Kasumi-1 (cell line): ENCODE measurements at places on chromosomes 16 and 17.

DNA sequence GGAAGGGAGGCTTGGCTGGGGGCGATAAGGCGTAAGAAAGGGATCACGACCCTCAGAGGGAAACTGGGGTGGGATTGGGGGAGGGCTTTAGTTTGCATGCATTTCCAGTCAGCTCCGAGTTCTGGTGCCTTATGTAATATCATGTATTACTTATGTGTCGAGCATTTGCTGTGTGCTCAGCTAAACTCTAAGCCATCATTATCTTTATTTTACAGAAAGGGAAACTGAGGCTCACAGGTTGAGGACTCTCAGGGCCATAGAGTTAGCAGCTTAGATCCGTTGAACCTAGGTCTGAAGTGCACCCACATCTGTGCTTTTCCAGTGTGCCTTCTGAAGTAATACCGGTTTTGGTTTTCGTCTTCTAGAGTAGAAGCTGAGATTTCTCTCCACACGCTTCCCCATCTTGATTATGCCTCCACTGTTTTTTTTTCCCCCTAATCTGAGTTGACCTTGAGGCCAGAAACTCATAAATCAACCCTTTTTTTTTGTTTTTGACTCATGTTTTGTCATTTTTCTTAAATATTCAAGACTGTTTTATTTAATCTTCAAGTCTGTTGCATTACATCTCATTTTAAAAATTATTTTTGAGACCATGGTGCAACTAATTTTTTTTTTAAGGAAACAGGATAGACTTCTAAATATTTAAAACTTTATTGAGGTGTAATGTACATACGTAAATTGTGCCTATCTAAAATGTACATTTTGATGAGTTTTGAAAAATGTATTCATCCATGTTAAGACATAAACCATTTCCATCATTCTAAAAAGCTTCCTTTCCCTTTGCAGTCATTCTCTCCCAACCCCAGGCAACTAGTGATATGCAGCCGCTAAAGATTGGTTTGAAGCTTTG lies 741 bp downstream of the CYB5B start:
- DNase-seq, result no peak

DNA sequence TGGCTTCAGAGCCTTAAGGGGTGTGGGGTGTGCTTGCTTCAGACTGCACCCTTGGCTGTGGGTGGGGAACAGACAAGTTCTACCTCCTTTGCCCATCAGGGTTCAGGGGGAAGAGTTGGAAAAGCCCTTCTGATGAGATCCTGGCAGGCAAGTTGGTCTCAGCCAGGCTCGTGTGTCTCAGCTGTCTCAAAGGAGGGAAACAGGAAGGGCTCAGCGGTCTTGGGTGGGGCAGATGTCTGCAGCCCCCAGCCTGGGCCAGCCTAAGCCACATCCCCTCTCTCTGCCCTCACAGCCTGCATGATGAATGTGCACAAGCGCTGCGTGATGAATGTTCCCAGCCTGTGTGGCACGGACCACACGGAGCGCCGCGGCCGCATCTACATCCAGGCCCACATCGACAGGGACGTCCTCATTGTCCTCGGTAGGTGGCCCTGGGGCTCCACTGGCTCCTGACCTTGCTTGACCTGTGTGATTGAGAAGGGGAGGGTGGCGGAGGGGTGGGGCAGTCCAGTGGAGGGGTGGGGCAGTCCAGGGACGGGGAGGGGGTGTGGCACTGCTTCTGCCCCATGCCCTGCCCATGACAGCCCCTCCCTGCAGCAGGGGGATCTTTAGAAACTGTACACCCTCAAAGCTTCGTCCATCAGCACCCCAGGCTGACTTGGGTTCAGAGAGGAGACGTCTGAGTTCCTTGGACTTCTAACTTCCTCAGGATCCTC lies 199.5 kb downstream of the PRKCB start:
- no peak for DNase-seq

DNA sequence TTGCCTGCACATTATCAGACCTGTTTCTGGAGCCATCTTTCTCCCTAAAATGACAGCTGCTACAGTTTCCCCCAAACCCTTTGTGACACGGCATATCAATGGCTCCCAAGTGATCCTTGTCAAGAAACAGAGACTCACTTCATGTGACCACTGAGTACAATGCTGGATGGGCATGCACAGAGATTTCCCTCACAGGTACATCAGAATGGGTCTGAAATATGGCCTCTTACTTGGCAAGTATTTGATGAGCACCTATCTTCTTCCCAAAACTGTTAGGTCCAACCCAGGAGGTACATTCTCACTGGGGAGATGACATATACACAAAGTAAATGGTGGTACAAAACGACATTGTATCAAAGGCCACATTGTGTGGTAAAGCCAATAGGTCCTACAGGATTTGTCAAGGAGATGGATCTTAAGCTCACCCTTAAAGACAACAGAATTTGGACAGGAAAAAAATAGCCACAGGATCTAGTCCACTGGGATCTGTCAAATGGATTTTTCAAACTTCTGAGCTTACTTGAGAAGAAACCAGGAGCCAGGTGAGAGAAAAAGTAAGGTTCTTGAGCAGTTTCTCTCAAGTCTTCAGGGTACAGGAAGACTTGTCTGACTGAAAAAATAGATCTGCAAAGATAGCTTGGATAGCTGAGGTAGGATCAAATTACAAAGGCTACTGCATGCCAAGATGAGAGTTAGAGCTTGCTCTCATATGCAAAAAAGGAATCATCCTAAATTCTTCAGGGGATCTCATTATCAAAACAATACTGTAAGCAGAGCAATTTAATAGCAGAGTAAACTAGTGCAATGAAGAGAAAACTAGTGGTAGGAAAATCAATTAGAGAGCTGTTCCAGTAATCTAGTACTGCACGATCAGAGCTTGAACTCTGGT lies 28.8 kb downstream of the RNF43 start:
- DNase-seq, result no peak

DNA sequence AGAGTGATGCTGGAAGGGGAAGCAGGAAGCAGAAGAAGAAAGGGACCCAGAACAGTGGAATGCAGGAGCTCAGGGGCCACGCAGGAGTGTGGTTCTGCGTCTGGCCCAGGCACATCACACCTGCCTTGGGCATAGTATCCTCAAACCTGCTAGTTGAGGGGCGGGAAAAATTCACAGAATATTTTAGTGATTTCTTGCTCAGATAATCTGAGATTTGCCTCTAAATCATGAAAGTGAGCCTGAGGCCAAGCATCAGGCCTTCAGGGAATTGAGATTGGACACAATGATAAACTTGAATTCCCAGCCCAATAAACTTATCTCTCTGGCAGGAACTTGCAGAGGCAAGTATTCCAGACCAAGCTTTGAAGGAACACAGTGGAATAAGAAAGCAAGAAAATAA lies 48.5 kb upstream of the CCL2 start:
- DNase-seq, result no peak

DNA sequence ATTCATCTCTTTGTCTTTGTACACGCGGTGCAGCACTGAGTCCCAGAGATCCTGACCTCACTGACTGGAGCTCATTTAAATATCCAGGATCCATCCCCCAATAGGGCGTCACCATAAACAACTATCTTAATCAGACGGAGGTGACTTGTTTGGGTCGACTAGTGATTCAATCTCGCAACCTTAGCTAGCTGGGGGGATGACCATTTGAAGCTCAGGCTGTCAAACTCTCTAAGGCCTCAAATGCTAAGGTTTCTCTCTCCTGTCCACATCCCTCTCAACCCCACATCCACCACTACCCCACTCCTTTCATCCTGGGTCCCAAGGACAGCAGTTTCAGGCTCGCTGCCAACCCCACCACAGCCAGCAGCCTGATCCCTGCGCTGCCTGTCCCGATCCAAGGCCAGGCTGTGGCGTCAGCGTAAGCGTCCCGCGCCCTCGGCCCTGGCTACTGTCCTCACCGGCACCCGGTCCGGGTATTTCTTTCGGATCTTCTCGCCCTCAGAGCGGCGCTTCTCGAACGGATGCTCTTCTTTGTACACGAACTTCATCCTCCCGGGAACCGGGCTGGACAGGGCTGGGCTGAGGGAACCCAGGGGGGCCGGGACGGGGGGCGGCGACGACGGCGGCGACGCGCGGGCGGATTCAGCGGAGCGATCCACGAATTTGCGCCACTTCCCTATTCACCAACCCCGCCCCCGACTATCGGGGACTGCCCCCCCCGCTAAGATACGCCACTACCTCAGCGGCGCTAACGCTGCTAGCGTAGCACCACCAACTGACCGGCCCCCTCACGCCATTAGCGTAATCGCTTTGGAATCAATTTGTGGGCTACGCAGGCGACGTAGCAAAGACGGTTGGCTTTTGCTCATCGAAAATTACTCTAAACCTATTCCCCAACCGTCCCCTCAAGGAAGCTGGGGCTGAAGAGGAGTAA lies at the start of gene GABARAP:
Gene GABARAP (minus strand): TSS at position 667 of the 934 bp plus-strand sequence. CDS start 119 bp downstream, at position 548.
- peak; percentile 55 for DNase-seq

GRCh38 chr16:73015612-73016487 lies 32.1 kb downstream of the ZFHX3 start:
- DNase-seq, result peak; percentile 55

GRCh38 chr17:69732272-69732918 lies 317.9 kb downstream of the MAP2K6 start:
- DNase-seq, result no peak

- DNase-seq, result no peak
These were observed 57.0 kb downstream of the NSRP1 start for GRCh38 chr17:30173649-30174048.

GRCh38 chr16:74745109-74745615 lies 29.5 kb downstream of the FA2H start:
- DNase-seq, result no peak

DNA sequence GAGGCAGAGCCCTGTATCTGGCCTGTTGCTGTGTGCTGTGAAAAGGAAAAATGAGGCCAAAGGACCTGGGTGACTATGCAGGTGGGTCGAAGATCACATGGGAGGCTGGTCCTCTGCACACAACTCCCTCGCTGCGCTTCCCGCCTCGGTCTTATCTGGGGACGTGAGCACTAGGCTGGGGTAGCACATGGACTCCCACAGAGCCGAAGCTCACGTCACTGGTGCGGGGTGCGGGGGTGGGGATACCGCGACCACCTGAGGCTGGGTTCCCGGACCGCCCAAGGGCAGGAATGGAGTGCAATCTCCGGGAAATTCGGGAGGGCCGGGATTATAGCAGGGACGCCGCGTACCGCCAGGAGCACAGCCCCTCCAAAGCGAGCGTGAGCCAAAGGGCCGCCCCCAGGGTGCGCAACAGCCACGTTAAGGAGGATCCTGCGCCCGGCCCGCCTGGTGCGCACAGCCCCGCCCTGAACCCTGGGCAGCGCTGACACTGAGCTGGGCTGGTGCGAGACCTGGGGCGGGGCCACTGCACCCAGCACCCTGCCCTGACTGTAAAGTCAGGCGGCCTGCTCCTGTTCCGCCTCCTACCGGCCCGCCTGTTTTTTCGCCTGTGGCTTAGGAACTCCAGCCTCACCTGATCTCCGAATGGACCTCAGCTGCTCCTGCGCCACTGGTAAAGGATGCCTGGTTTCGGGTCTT lies 4.8 kb downstream of the MT1A start:
- no peak for DNase-seq

GRCh38 chr17:70157151-70157550 lies 12.2 kb upstream of the KCNJ2 start:
- no peak for DNase-seq

GRCh38 chr17:50292465-50292864 lies 18.2 kb downstream of the TMEM92 start:
- DNase-seq, result no peak

GRCh38 chr17:62014526-62014925 lies 50.6 kb downstream of the MED13 start:
- DNase-seq, result no peak

- no peak for DNase-seq
These were observed 15.0 kb upstream of the MYLK3 start for GRCh38 chr16:46763147-46763546.

DNA sequence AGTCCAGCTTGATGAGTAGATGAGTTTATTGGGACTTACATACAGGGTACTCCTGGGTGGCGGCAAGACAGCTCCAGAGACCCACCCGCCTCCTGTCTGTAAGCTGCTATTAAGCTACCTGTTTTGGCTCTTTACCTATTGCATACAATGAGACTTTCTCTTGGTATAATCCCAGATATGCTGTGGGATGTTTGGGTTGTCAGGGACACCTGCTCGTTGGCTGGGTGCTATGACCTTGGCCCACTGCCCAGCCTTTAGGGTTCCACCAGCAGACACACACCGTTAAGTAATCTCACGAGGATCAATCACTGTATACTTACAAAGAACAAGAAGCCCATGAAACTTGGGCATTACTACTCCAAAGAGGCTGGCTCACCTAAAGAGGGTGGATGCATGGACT lies 116.4 kb downstream of the NPIPB5 start:
- no peak for DNase-seq

DNA sequence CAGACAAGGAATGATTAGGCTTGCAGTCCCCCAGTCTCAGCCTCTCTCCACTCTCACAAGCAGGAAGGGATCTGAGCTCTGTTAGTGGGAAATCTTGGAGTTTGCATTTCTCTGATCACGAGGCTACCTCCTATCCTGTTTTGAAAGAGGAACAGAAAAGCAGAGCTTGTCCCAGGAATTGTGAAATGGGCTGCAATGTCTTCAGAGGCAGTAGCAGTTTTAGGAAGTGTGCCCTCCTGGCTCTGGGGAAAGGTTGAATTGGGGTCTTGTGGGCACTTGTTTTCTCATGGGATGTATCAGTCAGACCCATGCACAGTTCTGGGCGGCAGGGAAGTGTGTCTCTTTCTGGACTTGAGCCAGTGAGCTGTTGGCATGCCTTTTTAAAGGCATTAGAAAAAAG lies 22.8 kb downstream of the NUP85 start:
- peak; percentile 65 for DNase-seq

DNA sequence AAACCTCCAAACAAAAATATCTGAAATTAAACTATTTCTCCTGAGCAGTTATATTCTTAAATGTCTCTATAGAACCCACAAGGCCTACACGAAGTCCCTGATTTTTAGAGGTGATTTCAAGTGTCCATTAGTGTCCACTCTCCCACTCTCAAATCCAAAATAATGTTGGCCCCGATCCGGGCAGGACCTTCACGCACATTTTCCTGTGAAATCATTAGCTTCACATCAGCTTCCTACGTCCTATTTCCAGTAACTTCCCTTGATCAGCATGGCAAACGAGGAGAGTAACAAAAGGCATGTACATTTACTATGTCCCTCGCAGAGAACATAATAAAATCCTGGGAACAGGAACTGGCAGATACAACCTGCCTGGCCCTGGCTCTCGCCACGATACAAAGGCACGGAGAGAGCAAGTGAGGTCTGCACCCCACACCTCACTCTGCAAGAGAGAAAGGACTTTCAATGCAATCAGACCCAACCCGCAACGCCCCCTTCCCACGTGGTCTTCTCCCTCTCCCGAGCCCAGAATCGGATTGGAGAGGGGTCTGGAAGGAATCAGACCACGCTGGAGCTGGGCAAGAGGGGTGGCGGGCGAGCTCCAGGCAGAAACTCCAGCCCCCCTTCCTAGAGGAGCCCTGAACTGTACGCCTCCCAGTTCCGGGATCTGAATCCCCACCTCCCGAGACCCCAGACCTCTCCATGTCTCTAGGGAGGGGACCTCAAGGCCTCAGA lies 17.5 kb upstream of the C17orf78 start:
- DNase-seq, result peak; percentile 55

DNA sequence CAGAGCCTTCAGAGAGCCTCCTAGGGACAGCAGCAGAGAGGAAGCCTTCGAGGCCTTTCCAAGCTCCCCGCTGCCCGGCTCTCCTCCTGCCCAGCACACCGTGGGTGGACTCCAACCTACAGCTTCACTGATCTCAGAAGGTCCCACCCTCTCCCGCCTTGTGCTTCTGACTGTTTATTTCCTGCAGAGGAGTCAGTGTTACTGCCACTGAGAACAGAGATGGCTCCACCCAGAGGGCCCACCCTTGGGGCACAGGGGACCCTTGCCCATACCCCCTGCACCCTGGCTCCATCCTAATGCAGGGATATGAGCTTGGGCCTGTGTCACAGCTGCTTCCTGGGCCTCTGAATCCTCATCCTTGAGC lies 52.8 kb upstream of the TOB1 start:
- no peak for DNase-seq
